ENCODE measurements at places on chromosomes 16 and 17.

GRCh38 chr17:64006361-64007088 lies 8.4 kb downstream of the PRR29 start:
- no peak for DNase-seq

DNA sequence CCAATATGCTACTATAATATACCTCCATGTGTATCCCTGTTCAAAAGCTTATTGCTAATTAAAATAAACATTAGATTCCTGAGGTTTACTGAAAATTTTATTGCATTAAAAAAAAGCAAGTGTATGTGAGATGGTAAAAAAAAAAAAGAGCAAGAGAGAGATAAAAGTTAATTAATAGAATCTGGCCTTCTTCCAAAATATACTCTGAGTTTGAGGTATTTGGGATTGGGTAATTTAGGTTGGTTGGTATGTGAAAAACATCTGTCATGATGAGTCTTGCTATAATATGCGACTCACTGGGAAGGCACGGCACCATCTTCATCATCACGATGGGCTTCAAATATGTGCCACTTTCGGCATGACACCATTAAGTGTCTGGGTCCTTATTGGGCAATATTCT lies 711.1 kb upstream of the SOX9 start:
- DNase-seq: no peak

DNA sequence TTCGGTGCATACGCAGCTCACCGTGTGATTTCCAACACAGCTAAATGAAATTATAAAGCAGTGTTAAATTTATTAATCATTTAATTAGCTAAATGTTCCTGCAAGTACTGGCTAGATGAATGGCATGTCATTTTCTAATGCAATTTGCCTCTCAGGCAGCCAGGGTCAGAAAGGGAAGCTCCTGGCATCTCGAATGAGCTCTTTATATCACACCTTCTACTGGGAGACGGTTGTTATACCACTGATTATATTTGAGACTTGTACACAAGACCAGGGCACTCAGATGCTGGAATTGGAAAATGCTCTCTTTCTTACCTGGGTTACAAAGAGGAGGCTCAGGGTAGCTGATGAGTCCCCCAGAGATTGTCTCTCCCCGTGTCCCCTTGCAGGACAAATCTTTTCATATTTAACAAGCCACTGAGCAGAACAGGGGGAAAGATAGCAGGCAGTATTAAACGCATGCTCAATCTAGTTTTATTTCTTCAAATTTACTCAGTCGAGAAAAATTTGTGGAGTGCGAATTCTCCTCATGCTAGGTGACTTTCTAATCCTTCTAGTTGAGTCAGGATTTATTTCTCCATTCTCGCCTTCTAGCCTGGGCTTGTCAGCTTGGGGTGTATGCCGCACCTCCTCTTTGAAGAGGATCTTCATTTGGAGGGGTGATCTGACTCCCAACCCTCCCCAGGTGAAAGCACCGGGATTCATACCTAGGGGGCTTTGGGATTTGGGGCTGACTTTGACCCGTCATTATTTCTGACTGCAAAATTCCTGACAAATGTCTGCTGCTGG lies 441.1 kb downstream of the MAF start:
- peak; percentile 79 for DNase-seq

- DNase-seq: no peak
Measured at GRCh38 chr17:80927791-80928216, 63.8 kb upstream of the CHMP6 start.

GRCh38 chr17:59110973-59111372 lies 4.3 kb upstream of the TRIM37 start:
- DNase-seq: no peak

DNA sequence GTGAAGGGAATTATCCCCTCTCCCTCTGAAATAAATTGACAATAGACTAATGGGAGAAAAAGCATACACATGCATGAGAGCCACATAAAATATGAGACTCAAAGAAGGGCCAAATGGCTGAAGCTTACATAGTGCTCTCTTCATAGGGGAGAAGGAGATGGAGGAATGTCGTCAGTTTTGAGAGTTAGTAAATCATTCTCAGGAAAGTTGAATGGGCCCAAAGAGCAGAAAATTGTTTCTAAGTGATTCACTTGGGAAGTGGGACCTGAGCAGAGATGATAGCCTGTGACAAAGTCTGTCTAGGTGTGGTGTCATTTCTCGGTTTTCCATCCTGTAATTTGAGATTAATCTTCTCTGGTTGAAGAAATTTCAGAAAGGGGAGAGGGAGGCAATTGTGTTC lies 35.0 kb downstream of the BCAS3 start:
- DNase-seq: no peak

DNA sequence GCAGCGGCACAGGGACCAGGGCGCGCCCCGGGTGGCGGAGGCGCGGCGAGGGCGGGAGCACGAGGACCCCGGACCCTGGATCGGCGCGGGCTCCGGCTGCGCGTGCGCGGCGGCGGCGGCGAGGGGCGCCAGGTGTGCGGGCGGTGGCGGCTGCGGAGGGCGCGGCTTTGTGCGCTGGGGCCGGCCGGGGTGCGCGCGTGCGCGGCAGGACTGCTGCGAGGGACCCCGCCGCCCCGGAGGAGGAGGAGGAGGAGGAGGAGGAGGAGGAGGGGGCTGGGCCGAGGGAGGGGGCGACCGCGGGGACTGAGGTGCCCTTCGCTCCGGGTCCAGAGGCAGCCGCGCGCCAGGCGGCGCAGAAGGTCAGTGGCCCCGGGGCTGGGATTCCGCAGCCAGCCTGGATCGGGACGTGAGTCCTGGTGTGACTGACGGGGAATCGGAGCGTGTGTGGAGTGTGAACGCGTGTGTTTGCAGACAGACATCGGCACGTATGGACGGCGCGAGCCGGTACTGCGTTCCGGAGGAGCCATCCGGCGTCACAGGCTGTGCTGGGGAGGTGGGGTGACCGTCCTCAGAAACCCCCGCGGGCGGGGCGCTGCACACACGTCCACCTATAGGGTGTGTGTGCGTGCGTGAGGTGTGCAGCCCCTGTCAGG lies 19.5 kb upstream of the RAP1GAP2 start:
- peak; percentile 88 for DNase-seq

DNA sequence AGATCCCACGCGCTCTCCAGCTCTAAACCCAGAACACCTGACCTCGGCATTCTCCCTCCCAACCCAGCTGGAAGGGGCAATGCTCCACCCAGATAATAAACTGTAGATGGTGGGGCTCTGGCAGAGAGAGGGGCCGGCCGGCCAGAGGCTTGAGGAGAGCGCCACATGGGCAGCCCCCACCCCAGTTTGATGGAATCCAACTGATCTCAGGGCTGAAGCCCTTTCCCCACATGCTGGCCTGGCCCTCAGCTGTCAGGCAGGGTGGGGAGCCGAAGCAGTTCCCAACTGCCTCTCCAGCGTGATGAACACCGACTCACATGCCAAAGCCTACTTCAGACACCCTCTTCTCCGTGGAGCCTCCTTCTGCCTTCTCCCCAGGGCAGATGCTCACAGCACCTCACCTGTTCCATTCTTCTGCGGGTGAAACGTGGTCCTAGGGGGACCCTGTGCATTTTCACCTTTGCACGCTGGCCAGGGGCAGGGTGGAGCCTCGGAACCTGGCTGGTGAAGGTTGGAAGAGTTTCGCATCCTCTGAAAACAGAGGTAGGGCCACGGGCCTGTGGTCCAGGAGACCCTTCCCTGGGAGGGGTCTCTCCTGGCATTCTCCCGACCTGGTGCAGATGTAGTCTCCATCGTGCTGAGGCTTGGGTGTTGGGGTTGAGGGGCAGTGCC lies 65.7 kb upstream of the ZNF469 start:
- no peak for DNase-seq

DNA sequence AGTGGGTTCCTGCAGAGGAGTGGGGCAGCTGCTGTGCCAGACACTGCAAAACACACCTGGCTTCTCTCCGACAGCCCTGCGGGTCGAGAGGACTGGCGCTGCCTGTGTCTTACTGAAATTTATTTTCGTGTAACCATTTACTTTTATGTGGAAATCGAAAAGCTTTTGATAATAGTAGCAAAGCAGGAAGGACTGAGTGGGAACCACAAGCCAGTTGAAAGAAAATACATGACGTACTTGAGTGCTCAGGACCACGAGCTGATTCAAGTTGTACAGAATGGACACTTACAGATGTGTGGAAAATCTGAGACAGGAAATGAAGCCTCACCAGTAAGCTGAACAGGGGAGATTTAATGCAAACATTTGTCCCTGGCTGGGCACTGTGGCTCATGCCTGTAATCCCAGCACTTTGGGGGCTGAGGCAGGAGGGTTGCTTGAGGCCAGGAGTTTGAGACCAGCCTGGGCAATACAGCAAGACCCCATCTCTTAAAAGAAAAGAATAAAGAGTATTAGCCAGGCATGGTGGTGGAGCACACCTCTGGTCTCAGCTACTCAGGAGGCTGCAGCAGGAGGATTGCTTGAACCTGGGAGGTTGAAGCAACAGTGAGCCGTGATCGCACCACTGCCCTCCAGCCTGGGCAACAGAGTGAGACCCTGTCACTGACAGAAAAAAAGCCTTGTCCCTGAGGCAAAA lies 11.3 kb upstream of the RPL13 start:
- DNase-seq: no peak

DNA sequence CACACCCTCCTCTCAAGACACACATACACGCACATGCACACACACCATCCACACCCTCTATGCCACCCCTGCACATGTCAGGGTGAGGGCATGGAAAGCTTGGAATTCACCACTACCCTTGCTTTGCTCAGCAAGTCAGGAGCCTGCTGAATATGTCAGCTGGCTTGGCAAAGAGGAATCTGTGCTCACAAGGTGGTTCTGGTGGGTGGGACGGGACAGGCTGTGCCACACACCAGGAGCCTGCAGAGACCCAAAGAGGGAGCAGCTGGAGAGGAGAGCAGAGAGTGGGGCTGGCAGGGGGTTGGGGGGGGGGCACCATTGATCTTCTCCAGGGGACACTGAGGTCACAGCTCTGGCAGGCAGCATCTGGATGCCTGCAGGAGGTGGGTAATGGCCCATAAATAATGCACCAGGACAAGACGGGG lies 48.7 kb upstream of the NDRG4 start:
- DNase-seq: no peak

DNA sequence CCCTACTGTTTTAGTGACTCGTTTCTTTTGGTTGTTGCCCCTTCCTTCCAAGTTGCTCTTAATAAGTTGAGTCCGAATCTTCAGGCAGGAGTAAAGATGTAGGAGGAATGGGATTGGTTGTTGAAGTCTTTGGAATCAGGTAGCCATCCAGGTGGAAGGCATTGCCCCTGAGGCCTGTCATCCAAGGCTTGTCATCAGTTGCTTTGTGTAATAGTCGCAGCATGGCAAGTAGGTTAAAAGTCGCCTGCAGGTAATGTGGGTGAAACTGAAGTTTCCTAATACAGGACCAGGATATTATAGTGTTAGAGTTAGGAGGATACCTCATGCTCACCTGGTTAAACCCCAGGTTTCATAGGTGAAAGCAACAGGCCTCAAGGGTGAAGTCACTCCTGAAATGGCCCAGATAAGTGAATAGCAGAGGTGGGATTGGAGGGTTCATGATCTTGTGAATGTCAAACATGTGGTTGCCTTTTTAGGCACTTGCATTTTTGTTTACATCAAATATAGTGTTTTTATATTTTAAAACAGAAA lies 934 bp downstream of the PCTP start:
- DNase-seq: no peak

DNA sequence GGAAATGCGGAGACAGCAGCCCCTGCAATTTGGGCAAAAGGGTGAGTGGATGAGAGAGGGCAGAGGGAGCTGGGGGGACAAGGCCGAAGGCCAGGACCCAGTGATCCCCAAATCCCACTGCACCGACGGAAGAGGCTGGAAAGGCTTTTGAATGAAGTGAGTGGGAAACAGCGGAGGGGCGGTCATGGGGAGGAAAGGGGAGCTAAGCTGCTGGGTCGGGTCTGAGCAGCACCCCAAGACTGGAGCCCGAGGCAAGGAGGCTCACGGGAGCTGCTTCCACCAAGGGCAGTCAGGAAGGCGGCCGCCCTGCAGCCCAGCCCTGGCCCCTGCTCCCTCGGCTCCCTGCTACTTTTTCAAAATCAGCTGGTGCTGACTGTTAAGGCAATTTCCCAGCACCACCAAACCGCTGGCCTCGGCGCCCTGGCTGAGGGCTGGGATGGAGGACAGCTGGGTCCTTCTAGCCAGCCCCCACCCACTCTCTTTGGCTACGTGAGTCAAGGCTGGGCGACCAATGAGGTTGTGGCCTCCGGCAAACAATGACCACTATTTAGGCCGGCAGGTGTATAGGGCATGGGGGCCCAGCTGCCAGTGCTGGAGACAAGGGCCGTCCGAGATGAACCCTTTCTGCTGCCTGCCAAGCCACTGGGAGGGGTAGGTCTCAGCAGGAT lies 507 bp downstream of the SERPINF1 start:
- peak; percentile 81 for DNase-seq

DNA sequence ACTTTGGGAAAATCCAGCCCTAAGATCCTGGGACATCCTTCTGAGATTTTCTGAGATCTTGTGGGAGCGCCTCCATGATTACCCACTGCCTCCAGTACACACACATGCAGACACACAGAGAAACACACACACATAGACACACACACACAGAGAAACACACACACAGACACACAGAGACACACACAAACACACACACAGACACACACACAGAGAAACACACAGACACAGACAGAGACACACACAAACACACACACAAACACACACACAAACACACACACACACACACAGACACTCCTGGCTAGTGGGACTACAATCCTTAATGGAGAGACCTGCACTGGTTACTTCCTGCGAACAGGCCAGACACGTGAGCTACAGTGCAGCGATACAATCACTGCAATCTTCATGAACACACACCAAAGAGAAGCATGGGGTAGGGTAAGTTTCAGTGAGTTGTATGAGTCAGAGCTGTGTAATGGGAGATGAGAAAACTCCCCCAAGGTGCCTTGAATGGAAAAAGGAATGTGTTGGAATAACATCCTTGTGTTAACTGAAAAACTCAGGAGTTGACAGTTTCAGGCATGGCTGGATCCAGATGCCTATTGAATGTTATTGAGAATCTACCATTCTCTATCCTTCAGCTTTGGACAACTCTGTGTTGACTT lies 79.5 kb downstream of the SLC6A2 start:
- no peak for DNase-seq

- no peak for DNase-seq
Measured at GRCh38 chr16:89618109-89618998, 4.9 kb downstream of the DPEP1 start.

DNA sequence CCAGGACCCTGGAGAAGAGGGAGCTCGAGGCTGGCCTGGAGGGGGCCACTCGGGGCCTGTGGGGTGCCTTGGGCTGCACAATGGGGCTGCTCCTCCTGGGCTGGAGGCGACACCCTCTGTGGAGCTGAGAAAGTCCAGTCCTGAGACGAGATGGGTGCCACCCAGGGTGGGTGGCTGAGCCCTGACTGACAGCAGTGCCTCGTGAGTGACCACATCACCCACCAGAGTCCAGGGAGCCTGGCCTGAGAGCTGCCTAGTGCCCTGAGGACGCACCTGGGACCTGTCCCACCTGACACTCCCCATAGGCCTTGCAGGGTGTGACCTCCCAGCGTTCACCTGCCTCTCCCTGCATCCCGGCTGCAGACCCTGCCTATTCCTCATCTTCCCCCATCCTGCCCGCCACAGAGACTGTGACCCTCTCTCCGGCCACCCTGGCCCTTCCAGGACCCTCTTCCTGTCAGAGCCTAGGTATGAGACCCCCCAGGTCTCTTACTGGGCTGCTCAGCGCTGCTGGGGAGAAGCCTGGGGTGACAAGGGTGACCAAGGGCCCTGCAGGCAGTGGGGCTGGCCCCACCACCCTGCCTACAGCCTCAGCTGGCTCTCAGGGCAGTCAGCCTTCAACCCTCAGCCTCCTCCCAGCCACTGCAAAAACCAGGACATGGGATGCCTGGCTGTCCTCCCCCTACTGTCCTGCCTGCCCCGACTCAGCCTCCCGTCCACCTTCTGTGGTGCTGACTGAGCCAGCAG lies 41.2 kb downstream of the TNFRSF13B start:
- DNase-seq: no peak

- DNase-seq: peak; percentile 80
Measured at GRCh38 chr17:3738562-3739295, 15.0 kb downstream of the HASPIN start.
